ENCODE measurements at places on chromosomes 11 and 22. TPM values are rescaled to one million over a fixed set of nuclear protein-coding genes. Genes with fewer than 3 reads are reported as not detected.
A peak's percentile ranks its signal among the peaks of the same experiment; 100 is the strongest.

Gene CADM1
- polyA plus RNA-seq = 15.4 TPM

Gene UPK3A
- polyA plus RNA-seq = not detected

GRCh38 chr11:77173494-77173893 is 45.4 kb downstream of the MYO7A start:
- no peak for DNase-seq
- no peaks in the 10 kb centered on the region for H3K36me3 ChIP-seq
- no peak overlapping the region for H3K27ac ChIP-seq

DNA sequence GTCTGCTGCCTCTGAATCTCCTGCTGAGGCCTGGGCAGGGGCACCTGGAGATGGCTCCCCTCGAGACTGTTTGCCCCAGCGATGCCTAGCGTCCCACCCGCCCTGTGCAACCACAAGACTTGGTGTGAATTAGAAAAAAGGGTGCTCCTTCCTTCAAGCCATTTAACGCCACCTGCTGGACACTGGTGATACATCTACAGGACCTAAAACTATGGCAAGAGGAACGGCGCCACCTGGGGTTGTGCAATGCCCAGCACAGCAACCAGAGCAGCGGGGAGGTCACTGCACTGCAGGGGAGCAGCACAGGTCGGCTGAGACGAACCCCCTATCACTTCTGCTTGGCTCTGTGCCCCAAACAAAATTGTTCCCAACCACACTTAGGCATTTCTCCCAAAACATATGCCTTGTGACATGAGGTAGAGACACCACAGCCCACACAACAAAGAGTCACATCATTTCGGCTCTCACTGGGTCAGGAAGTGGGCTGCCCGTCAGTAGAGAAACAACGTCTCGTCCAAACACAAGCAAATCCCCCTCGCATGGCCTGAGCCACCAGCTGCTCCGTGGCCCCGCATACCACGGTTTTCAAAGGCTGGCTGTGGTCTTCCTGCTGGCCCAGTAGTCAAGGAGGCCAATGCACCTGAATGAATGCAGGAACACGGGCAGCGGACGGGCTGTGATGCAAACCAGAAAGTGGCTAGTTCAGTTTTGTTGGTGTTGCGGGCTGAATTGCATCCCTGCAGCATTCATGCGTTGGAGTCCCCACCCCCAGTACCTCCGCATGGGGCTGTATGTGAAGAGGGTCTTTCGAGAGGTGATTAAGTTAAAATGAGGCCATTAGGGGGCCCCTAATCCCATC is 171.9 kb downstream of the SHANK2 start:
- DNase-seq = peak; percentile 37
- no peaks in the 10 kb centered on the region for H3K27me3 ChIP-seq
- no peak overlapping the region for H3K27ac ChIP-seq
- no peaks in the 10 kb centered on the region for H3K36me3 ChIP-seq
- H3K4me1 ChIP-seq = no peaks in the 10 kb centered on the region

DNA sequence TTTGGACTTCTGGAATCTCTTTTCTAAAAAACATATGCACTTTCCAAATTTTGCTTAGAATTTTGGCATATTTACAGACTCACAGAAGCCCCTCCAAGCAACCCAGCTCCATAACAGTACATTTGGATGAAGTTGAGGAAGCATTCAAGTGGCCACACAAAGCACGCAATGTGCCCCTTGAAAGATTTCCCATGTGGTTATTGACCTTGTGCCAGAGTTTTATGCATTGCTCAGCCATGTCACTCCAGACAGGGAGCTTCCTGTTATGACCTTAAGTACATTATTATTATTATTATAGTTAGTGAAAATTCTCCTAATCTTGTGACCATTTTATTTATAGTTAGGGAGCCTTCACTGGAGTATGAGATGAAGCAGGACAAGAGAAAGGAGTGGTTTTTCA is 35.0 kb upstream of the BDNF start:
- no peak overlapping the region for H3K27ac ChIP-seq
- DNase-seq = peak; percentile 50
- no peaks in the 10 kb centered on the region for H3K36me3 ChIP-seq
- no peaks in the 10 kb centered on the region for H3K27me3 ChIP-seq
- H3K4me3 ChIP-seq = no peak overlapping the region

GRCh38 chr11:19705936-19706335 is 6.7 kb upstream of the NAV2 start:
- no peaks in the 10 kb centered on the region for H3K27me3 ChIP-seq
- no peak overlapping the region for H3K27ac ChIP-seq
- no peak for DNase-seq
- H3K36me3 ChIP-seq = no peaks in the 10 kb centered on the region

DNA sequence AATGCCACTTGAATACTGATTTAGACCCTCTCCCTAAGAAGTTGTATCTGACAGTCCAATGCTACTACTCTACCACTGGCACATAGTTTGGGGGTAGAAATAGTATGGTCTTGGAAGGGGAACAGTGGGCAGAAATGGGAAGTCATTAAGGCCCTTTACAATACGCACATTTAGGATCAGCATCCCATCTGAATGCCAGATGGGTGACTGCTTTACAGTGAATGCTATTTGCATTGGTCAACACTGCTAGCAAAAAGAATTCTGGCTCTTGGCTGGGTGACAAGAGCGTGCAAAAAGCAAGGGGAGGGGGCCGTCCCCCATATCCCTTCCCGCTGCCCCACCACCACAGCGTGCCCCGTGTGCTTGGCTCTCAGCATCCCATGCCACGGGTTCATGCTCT is 104.7 kb upstream of the BID start:
- H3K4me1 ChIP-seq = no peaks in the 10 kb centered on the region
- H3K27me3 ChIP-seq = no peaks in the 10 kb centered on the region
- no peak overlapping the region for H3K27ac ChIP-seq
- peaks cover 6% of the 10 kb centered on the region for H3K36me3 ChIP-seq
- H3K4me3 ChIP-seq = no peak overlapping the region

Measured in fibroblast of lung (primary cell).